CD4-positive, alpha-beta memory T cell (primary cell): ENCODE measurements at places on chromosomes 12 and 14. TPM values are rescaled to one million over a fixed set of nuclear protein-coding genes. Genes with fewer than 3 reads are reported as not detected.

- DNase-seq, result no peak
These were observed 103.7 kb downstream of the BCL11B start for GRCh38 chr14:99168330-99168729.

DNA sequence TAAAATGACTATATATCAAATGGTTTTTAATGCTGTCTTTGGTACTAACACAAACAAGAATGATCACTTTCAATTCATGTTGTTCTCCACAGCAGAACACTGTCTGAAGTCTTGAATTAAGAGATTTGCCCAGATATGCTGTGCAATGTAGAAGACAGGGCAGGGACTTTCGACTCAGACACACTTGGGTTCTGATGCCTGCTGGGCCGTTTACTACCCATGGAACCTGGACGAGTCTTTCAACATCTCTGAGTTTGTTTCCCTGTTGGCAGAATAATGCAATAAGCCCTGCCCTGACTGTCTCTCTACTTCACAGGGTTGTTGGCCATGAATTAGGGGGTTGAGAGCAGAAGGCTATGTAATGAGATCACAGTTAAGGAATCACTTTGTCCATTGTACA is 162.6 kb upstream of the TMPO start:
- DNase-seq, result no peak

GRCh38 chr12:105956662-105957457 is 181.9 kb downstream of the NUAK1 start:
- DNase-seq, result no peak

Gene CLEC2A
- total RNA-seq, result not detected

Gene TAS2R46
- 1.1 TPM for total RNA-seq
